Ascending aorta (tissue), 2 donors: ENCODE measurements at places on chromosomes 1 and 21.

DNA sequence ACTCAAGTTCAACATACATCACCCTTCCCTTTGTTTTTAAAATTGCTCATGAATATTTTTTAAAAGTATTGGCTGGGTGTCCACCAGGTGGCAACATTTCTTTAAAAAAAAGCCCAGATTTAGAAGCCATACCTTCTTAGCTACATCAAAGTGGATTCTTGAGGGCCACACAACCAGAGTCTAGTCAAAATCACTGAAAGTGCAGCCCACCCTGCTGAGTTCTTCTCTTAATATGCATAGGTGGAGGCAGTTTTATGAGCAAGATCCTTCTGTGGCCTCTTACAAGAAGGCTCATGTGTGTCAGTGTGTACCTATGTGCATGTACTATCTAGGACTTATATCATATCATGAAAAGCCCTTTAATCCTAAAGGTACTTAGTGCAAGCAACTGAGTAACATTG lies 16.9 kb upstream of the GNG12 start:
- no peak for DNase-seq

- DNase-seq, result no peak
Observed at GRCh38 chr21:41375875-41376274, 14.0 kb downstream of the MX2 start.

DNA sequence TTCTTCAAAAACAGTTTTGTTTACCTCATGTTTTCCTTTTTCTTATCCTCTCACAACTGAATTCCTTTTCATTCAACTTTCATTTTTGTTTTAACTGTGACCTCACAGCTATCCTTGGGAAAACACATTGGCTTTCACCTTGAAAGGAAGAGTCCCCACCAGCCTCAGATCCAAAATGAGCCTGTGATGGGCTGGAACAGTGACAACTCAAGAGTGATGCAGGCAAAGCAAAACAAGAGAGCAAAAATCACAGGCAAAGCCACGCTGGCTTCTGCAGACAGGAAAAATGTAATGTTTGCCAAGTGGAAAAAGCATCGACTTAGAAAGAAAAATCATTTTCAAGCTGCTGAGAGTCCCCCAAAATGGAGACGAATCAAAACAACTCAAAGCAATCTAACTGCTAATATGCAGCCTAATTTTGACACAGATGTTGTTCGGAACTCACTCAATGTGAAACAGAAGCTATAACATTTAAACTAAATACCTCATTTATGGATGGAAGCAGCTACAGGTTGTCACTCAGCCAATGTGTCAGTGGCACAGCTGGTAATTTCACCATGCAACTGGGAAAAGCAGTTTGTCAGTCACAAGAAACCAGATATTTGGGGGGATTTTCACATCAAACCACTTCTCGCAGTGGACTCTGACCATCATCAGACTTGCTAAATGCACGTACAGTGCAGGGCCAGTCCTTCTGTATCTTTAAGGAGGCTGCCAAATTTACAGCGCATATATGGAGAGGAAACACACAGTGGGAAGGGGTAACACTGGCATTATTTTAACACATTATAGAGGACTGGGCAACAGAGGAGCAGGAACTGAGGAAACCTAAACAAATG lies 50.7 kb downstream of the ALG14 start:
- DNase-seq, result no peak

- DNase-seq, result peak; percentile 95
Observed at GRCh38 chr1:226662642-226663326, 76.3 kb downstream of the ITPKB start.

DNA sequence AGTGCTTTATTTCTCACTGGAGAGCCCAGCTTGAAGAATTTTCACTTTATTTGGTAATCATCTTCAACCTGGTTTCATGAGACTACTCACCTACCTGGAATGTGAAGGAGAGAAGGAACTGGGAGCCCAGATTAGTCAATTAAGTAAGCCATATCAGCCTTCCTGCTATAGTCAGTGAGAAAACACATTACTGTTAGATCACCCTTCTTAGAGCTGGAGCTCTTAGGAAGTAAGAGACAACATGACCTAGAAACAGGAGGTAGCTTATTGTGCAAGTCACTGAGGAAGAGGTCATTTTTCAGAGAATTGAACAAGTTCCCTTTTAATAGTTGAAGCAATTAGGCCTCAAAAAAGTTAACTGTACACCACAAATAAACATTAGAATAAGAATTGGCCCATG lies 49.2 kb upstream of the TEKT2 start:
- DNase-seq, result no peak

GRCh38 chr1:218027152-218027551 lies 257.9 kb upstream of the RRP15 start:
- no peak for DNase-seq

GRCh38 chr1:205504311-205505075 lies at the start of gene CDK18:
Gene CDK18 (plus strand): TSS chr1:205504669. CDS start chr1:205523168, 18,499 bp downstream.
- no peak for DNase-seq

- DNase-seq, result no peak
Observed at GRCh38 chr1:17798799-17799382, 43.8 kb downstream of the ACTL8 start.

- DNase-seq, result no peak
Observed at GRCh38 chr1:206686478-206687249, 2.0 kb downstream of the MAPKAPK2 start.

- DNase-seq, result no peak
Observed at GRCh38 chr1:178145605-178146004, 51.7 kb downstream of the RASAL2 start.

- DNase-seq, result no peak
Observed at GRCh38 chr1:95257758-95258157, 23.7 kb downstream of the RWDD3 start.

- no peak for DNase-seq
Observed at GRCh38 chr1:213103377-213104306, 52.6 kb downstream of the RPS6KC1 start.

DNA sequence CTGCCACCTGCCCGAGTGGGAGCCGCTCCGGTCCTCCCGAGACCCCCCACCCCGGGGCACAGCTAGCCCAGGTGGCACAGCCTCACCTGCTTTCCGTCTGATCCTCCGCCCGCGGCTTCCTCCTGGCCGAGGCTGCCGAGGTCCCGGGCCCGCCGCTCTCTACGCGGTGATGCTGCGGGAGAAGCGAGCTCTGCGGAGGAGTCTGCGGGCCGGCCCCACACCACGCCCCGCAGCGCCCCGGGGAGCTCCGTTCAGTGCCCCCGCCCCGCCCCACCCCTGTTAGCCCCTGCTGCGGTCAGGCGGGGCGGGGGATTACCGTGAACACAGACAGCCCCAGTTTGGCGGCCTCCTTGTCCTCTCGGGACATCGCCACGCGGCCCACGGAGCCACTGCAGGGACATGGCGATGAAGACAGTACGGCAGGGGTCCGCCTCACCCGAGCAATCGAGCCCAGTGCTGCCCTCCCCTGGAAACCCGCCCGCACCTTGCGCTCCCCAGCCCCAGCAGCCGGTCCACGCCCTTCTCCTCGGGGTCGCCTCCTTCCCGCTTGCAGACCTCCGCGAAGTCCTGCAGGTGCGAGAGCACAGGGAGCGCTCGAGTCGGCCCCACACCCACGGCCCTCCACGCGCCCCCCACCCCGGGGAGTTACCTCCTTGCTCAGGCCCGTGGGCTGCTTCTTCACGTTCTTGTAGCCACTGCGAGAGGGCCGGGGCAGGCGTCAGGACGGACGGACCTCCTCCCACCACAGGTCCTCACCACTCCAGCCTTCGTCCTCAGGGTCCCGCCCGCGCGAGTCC lies 933 bp downstream of the C1orf35 start:
- peak; percentile 68 for DNase-seq

- no peak for DNase-seq
Observed at GRCh38 chr1:209983953-209984352, 45.9 kb downstream of the SYT14 start.

DNA sequence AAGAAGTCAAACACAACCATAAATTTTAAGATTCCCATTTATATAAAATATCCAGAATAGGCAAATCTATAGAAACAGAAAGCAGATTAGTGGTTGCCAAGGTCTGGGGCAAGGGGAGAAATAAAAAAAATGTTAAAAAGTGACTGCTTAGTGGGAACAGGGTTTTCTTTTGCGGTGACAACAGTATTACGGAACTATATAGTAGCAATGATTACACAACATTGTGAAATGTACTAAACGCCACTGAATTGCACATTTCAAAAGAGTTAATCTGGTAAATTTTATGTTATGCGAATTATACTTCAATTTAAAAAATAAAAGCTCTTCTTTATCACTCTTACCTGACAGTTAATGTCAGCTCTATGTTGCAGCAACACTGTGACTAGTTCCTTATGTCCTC lies 105.2 kb downstream of the ACBD6 start:
- DNase-seq, result no peak

DNA sequence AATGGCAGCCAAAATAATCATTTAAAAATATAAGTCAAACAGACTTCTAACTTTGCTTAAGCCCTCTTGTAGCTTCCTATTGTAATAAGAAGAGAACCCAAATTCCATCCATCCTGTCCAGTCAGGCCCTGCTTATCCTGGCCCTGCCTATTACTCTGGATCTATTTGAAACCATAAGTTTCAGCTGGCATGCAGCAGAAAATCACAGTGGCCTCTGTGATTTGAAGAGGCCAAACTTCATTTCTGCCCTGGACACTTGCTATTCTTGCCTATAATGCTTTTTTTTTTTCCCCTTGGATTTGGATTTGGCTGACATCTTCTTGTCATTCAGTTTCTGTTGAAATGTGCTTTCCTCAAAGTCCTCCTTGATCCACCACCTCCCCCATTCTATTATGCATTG lies 642.8 kb downstream of the USP25 start:
- no peak for DNase-seq

DNA sequence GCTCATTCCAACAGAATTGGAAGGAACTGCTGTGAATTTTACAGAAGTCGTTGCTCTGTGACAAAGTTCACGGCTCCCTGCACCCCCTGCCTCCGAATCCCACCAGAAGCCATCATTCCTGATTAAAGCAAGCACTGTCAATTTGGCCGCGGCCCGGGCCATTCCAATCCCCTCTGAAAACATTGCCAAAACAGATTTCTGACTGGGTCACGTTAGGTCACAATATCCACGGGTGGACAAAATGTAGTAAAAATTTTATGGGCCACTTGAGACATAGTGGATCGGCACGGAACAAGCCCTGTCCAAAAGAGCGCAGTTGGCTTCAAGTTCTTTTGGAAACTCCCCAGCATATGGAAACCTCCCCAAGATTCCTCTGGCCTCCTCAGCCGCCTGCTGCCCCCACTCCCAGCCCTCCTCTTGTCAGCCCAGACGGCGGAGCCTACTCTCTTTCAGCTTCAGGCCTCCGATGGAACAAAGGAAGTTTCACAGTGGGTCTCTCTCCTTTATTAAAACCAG lies 67.2 kb upstream of the IFNAR2 start:
- DNase-seq, result no peak

- DNase-seq, result no peak
Observed at GRCh38 chr1:115958866-115959265, 17.4 kb upstream of the SLC22A15 start.

GRCh38 chr1:156920233-156921052 lies at the start of gene LRRC71:
Gene LRRC71 (plus strand): TSS chr1:156920632. CDS start chr1:156920804, 172 bp downstream.
- no peak for DNase-seq

GRCh38 chr1:75614399-75614756 lies 3.5 kb upstream of the SLC44A5 start:
- no peak for DNase-seq

DNA sequence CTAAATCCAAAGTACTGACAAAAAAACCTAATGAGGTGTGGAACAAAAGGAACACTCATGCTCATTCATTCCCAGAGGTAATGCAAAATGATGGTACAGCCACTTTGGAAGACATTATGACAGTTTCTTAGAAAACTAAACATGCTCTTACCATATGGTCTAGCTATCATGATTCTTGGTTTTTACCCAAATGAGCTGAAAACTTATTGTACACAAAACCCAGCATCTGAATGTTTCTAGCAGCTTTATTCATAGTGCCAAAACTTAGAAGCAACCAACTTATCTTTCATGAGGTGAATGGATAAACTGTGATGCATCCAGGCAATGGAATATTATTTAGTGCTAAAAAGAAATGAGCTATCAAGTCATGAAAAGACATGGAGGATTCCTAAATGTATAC lies 318.4 kb upstream of the OLFM3 start:
- DNase-seq, result no peak

- DNase-seq, result no peak
Observed at GRCh38 chr1:14941864-14942263, 211.7 kb upstream of the TMEM51 start.

- DNase-seq, result no peak
Observed at GRCh38 chr1:189429610-189430009, 1048.1 kb downstream of the BRINP3 start.

GRCh38 chr21:42677339-42678321 lies 24.2 kb downstream of the PDE9A start:
- no peak for DNase-seq

GRCh38 chr1:192575499-192576189 lies at the start of gene RGS1:
Gene RGS1 (plus strand): TSS chr1:192575773. CDS start chr1:192575793, 20 bp downstream.
- DNase-seq, result no peak

DNA sequence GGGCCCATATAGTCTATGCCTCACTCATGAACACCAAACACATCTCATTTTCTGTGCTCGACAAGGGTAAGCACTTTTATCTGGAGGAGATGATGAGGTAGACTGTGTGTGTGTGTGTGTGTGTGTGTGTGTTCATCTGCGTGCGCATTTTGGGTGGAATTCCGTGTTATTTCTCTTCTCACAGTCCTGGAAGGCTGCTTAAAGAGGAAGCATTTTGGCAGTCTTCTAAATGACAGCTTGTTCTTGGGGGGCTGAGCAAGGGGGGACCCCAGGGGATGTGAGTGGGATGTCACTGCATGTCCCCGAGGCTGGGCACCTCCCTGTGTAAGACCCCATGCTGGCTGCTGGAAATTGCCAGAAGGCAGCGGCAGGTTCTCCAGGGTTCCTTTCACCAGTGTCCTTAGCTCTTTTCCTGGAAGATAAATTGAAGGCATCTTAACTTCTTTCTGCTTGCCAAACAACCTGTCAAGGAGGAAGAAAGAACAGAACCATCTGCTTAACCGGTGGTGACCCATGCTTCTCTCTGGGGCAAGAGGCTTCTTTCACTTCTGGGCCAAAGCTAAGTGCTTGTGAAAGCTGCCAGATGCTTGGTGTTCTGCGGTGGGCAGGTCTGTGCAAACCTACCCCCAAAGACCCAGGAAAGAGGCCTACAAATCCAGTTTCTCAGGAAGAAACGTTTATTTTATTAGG lies 9.9 kb upstream of the RD3 start:
- DNase-seq, result no peak

- DNase-seq, result no peak
Observed at GRCh38 chr1:236091933-236092318, 27.0 kb upstream of the NID1 start.

- no peak for DNase-seq
Observed at GRCh38 chr21:42276076-42276475, 39.1 kb downstream of the TFF3 start.

GRCh38 chr1:47548637-47549036 lies 110.8 kb downstream of the FOXD2 start:
- DNase-seq, result no peak
